Cortex of kidney (tissue), 1 donor: ENCODE measurements at places on chromosomes 6 and 20.

DNA sequence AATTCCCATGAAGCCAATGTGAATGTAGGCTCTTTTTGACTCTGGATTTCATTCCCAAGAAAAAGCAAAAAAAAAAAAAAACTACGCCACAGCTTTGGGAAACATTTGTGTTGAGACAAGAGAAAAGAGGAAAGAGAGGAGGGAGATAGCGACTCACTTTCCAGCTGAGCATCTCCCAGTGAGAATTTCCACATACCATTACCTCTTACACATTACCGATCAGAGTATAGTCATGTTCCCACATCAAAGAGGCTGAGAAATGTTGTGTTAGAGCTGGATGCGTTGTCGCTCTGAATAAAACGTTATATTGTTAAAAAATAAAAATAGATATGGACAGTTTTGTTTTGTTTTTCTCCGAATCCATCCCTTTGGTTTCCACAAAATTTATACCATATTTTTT is 1019.3 kb upstream of the ADGRB3 start:
- no peak for DNase-seq

- no peak for DNase-seq
Observed at GRCh38 chr20:47927385-47927851, 142.1 kb upstream of the SULF2 start.

DNA sequence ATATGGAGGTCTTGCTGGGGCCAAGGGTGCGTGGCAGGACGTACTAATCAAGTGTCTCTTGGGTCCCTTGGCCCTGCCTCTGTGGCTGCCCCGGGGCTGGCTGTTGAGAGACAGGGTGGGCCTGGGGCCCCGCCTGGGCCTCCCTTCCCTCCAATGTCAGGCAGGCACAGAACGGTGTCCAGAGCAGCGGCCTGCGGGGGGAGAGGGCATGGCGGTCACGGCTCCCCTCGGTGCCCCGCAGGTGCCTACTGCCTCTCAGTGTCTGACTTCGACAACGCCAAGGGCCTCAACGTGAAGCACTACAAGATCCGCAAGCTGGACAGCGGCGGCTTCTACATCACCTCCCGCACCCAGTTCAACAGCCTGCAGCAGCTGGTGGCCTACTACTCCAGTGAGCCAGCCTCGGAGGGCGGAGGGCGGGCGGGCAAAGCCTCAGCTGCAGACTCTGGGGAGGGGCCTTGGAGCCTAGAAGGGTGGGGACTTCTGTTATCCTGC is 50.0 kb downstream of the SRC start:
- no peak for DNase-seq

GRCh38 chr20:38810926-38811630 is 5.6 kb downstream of the PPP1R16B start:
- no peak for DNase-seq

- DNase-seq: no peak
Observed at GRCh38 chr6:166169549-166170421, 2.1 kb upstream of the TBXT start.

DNA sequence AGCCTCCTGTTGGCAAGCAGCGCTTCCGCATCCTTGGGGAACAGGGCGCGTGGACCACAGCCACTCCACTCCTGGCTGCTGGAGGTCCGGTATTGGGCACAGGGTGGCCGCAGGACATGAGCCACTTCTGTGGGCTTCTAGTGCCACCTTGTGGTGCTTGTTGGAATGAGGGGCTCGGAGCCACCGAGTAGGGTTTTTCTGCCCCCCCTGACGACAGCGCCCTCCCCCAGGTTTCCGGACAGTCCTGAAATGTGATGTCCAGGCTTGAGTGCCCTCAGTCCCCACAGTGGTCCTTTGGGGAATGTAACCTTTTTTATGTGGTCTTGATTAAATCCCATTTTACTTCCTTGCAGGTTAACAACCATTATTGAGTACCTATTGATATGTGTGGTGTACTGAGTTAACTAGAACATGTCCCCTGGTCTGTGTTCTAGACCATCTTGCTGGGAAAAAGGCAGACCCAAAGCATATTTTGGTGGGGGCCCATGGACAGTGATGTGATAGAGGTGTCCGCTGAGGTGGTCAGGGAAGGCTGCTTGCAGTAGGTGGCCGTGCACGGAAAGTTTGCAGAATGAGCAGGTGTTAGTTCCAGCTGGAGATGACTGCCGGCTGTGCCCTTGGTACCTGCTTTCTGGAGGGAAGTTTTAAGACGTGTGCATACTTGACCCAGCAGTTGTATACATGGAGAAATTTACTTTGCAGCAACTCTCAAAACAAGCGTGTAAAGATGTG is 70.0 kb downstream of the PTPN1 start:
- DNase-seq: no peak

DNA sequence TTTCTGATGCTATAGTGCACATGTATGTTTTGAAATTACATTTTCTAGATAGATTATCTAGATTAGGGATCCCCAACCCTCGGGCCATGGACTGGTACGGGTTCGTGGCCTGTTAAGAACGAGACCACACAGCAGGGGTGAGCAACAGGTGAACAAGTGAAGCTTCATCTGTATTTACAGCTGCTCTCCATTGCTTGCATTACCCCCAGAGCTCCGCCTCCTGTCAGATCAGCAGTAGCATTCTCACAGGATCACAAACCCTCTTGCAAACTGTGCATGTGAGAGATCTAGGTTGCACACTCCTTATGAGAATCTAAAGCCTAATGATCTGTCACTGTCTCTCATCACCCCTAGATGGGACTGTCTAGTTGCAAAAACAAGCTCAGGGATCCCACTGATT is 10.4 kb downstream of the CEP57L1 start:
- DNase-seq: no peak

GRCh38 chr20:3158968-3159431 is 665 bp downstream of the FASTKD5 start:
- no peak for DNase-seq

DNA sequence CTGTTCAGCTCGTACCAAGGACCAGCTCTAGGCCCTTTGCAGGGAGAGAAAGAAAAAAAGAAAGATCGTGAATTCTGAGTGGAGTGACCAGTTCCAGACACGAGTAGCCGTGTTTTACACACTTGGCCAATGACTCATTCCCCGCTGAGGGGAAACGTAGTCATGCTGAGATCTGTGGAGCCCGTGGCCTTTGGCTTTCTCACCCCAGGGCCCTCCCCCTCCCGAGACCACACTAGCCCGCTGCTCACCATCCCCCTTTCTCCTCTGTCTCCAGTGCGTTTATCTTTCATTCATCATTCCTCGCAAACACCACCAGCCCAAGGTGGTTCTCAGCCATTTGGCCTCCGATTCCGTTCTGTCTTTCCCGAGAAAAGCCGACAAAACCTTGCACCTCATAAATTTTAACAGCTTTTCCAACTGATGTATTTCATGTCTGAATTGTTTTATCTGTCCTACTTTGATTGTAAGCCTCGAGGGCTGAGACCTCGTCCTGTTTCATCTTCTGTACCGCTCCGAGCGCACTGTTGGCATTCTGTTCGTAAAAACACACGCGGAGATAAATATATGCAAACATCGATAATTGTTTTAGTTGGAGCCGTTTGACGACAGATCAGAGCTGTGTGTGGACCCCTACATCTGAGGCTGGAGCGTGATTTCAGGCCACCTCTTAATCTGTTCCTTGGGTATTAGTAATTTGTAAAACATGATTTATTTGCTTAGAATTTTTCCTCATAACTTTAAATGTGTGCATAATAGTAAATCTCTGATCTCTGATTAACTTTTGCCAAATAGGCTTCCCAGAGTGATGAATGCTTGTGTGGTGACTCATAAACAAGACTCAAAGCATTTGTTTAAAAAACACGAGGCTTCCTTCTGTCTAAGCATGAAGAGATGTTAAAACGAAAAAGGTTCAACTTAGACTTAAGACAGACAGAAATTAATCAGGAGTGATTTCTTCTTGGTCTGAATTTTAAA is 336.6 kb downstream of the CDH4 start:
- DNase-seq: no peak

DNA sequence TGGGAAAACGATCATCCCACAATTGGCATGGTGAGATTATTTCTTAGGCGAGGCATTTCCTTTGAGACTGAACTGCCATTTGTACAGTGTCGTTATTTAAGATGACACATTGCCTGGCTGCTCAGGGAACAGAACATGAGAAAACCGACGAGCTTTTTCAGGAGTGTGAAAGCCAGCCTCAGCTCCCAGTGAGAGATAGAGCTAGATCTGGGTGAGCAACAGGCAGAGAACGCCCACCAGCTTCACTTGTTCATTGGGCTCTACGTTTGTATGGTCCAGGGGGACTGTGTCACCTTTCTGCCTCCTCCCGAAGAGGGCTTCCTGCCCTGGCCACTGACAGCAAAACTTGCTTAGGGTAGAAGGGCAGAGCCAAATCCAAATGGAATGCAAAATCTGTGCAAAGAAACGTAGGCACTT is 378.1 kb downstream of the RNGTT start:
- no peak for DNase-seq

GRCh38 chr20:19977373-19977770 is 39.8 kb upstream of the NAA20 start:
- no peak for DNase-seq

- no peak for DNase-seq
Observed at GRCh38 chr6:69914015-69914485, 47.7 kb downstream of the COL19A1 start.

GRCh38 chr20:44660581-44660980 is 9.1 kb upstream of the ADA start:
- DNase-seq: no peak

- DNase-seq: no peak
Observed at GRCh38 chr6:41040101-41040939, 1.3 kb upstream of the UNC5CL start.

DNA sequence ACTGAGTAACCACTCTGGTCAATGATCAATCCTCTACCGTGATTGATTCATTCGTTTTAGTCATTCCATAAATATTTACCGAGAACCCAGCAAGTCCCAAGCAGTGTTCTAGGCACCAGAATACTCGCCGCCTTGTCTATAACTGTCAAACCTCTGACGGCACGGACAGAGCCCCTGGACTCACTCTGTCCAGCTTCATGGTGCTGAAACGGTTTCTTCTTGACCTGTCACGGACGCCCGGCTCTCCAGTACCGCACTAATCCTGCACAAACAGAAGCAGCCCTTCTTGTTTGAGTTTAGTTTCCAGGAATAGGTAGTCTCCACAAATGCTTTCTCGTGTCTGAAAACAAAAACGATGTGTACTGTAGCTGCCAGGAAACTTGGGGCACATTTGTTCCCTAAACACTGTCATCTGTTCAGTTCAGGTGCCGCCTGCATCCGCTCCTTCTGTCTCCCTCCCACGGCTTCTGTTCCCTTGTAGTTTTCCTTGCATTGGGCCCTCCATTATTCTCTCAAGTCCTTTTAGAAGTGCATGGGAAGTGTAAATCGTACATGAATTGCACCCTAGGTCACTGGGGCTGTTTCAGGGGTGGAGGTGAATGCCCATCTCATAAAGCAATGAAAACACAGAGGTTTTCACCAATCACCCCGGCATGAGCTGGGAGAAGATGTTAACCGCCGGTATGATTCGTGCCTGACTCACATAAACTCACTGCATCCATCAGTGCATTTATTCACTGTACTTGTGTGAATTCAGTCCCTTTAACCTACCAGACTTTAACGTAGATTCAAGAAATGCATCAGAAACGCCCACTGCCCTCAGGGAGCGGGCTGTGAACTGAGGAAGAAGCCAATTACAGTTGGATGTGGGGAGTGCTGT is 209.3 kb upstream of the CDH4 start:
- no peak for DNase-seq

DNA sequence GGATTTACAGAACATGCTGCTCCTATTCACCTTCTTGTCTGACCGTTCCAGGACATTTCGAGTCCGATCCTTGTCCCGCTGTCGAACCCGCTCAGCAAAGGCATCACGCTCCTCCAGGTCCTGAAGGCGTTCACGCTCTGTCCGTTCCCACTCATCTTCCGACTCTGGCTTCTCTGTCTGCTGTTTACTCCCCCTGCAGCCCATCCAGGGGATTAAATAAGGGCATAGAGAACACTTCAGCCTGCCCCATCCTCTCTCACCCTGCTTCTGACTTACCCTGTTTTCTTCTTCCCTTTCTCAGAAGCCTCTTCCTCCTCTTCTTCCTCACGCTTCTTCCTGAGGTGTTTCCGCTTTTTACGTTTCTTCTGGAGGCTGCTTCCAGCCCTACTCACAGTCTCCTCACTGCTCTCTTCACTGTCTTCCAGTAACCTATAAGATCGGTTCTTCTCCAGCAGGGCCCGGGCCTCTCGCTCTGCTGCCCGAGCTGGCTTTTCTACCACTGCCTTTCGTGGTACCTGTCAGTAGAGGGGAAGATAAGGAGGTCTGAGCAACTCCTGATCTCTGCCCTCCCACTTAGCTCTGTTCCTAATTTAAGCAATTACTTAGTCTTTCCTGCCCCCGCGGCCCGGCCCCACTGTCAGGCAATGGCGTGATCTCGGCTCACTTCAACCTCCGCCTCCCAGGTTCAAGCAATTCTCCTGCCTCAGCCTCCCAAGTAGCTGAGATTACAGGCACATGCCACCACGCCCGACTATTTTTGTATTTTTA is 1.9 kb downstream of the DHX16 start:
- DNase-seq: no peak

GRCh38 chr6:4575714-4576113 is 200.5 kb upstream of the CDYL start:
- no peak for DNase-seq

DNA sequence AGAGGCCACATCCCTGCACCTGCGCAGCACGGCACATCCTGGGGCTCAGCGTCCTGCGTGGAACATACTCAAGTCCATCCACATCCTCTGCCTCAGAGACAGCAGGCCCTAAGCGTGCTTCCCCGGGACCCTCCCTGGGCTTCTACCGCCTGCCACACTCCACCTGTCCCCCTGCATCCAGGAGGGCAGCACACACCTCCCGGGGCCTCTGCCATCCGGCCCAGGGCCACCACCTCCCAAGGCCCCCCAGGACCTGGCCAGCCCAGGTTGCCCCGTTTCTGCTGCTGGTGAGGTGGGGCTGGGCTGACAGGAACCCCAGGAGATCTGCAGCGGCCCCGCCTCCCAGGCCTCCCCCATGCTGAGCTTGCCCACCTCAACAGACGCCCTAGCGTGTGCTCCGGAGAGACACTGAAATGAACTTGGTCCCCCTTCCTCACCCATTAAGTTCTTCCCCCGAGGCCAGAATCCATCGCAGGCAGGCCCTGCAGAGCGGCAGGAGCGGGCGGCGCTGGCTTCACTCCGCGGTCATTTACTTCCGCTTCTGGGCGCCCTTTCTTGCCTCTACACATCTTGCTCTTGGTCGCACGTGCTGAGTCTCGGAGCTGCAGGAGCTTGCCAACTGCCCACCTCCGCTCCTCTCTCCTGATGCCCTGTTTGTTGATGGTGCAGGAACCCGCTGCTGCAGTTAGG is 235.3 kb downstream of the TAF4 start:
- no peak for DNase-seq

DNA sequence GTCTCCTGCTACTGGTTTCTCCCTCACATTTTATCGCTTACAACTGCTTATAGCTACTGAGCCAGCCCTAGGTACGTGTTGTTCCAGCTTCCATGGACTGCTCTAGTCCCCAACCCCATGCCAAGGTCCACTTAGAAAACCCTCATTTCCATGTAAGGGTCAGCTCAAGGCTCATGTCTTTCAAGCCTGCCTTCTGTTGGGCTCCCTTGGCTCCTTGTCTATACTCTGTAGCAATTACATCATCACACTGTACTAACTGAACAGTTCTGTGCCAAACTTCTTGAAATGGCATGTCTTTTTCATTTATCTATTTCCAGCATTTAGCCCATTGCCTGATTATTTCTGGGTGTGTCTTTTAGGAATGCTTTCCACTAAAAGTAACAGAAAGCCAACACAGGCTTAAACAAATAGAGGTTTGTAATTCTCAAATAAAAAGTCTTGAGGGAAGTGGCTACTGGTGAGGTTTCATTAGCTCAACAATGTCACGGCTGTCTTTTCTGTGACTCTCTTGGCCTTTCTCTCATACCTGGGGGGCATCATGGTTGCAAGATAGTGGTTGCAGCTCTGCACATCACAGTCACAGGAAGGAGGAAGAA is 317.6 kb downstream of the TPBG start:
- no peak for DNase-seq
